Ascending aorta (tissue), 2 donors: ENCODE measurements at places on chromosomes 2 and 18. TPM values are rescaled to one million over a fixed set of nuclear protein-coding genes. Genes with fewer than 3 reads are reported as not detected.

The COLEC12 gene
- total RNA-seq = 9.5 TPM

The ADGRF3 gene
- total RNA-seq = not detected

The GAL3ST2 gene
- not detected for total RNA-seq

The ABCG8 gene
- not detected for total RNA-seq

The CHST9 gene
- total RNA-seq = 0.21 TPM

DNA sequence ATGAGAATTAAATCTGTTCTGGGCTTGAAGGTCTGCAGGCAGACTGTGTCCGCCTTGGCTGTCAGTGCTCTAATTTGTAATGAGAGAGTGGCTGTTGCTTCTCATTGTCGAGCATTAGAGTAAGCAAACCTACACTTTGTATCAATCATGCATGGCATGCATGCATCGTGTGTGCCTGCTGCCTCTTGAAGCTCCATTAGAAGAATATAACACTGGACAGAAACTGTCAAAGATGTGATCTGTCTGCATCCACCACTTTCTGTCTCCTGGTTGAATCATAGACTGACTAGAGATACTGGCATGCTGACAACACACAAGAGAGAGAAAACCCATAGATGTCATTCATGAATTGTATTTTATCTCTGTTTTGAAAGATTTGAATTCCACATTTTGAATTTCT, 275.0 kb upstream of the NXPH2 start:
- no peak for DNase-seq

GRCh38 chr2:9590641-9591040, 35.0 kb upstream of the ADAM17 start:
- DNase-seq = no peak

DNA sequence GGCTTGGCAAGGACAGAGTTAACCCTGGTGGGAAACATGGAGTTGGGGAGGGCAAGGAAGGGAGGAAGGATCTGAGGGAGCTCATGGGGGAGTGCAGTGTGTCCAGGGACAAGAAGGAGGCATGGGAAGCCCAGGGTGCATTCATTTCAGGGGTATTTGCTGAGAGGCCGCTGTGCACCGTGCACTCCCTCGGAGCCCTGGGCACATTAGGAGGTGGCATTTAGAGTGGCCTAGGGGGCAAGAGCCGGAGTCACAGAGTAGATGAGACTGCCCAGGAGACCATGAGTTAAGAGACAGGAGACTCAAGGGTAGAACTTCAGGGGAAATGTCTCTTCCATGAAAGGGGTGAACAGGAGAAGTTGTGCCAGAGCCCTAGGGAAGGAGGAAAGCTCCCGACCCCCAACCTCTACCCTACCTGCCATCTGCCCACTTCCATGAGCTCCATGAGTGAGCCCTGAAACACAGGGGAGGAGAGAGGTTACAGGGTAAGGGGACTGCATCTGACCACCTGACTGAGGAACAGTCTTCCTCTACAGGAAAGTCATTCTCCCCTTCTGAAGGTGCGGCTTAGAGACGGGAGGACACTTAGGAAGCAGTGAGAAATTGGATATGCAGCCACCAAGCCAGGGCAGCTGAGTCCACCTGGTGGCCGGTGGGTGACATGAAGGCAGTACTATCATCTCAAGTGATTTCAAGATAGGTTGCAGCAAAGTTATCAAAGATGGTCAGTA, 58.5 kb upstream of the COPS8 start:
- peak; percentile 83 for DNase-seq

GRCh38 chr2:204401114-204401513, 144.2 kb upstream of the PARD3B start:
- DNase-seq = no peak

GRCh38 chr2:112949456-112949855, 28.4 kb upstream of the IL36G start:
- DNase-seq = no peak

DNA sequence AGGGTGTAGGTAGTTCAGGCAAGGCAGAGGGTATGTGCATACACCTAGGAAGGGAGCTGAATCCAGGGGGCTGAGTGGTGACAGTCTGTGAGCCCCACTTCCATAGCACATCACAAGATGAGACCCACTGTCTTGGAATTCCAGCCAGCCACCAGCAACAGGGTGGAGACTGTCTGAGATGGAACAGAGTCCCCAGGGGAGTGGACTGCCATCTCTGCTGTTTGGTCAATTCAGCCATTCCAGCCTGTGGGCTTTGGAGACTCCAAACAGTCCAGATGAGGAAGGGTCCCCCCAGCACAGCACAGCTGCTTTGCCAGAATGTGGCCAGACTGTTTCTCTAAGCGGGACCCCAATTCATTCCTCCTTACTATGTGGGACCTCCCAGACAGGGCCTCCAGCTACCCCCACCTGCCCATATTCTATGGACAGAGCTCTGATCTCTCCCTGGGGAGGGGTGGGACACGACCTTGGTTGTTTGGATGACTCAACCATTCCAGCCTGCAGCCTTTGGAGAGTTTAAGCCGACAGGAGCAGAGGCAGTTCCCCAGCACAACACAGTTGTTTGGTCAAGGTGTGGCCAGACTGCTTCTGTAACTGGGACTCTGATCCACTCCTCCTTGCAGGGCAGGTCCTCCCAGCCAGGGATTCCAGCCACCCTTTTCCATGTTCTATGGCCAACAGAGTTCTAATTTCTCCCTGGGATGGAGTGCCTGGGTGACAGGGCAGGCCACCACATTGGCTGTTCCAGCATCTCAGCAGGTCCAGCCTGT, 178.0 kb downstream of the RND3 start:
- no peak for DNase-seq
